ENCODE measurements at places on chromosomes 1 and 21.

DNA sequence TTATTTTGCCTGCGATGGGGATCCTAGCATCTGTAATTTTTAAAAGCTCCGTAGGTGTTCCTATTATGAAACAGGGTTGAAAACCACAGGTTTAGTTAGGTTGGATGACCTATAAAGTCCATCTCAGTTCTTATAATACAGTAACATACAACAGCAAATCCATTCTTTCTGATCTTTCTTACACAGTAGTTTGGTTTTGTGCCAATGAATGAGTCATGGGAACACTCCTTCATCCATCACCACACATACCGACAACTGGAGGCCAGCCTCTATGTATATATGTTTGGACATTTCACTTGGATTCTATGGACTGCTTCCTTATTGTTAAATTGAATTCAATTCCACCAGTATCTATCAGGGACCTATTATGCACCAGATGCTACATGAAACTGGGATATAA, 118.4 kb upstream of the L1TD1 start:
- DNase-seq: no peak

DNA sequence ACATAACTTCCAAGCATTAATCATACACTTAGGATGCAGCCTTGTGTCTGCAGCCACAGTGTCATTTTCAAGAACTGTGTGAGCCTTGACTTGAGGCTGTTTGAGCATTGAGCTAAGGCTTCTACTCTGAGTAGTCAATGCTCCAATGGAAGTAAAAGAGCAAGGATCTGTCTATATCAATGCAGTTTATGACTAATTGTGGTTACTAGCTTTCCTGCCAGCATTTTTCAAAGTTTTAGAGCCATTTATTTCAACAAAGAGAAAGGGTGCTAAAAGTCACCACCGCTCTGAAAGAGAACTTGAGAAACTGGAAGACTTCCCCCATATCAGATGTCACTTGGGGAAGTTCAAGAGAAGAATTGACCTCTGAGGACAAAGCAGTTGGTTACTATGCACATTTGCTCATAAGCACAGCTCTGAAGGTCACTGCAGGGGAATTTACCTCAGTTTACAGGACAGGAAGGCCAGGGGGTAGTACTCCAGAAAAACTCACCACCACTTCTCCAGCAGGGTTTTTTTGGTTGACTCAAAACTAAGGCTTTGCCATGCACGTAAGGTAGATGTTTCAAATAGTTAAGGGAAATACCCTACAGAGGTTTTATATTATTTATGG, 24.5 kb upstream of the RGS1 start:
- no peak for DNase-seq

DNA sequence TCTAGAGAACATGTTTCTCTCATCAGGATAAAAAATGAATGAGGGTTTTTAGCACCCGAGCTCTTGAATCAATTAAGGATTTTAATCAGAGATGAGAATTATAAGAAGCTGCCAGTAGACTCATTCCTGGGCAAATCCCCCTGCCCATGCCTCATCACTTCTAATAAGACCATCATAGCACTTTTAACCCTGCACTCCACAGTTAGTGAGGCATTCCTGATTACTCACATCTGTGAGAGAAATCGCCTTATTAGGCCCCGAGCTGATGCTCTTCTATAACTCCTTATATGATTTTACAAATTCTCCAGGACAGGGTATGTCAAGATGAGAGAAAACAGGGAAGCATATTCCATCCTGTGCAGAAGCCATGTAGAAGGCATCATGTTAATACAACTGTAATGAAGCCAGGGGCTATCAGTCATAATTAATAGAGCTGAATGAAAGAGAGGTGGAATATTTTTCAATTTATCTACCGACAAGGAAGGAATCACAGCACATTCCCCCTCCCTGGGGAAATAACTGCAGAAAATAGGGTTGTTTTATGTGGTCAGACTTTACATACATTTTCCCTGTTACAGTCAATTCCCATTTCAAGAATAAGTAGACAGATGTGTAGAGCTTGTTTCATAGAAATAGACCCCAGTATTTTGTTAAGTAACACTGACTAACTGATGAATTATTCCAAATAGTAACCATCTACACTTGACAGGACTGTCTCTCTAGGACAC, 272.7 kb downstream of the HHIPL2 start:
- no peak for DNase-seq

DNA sequence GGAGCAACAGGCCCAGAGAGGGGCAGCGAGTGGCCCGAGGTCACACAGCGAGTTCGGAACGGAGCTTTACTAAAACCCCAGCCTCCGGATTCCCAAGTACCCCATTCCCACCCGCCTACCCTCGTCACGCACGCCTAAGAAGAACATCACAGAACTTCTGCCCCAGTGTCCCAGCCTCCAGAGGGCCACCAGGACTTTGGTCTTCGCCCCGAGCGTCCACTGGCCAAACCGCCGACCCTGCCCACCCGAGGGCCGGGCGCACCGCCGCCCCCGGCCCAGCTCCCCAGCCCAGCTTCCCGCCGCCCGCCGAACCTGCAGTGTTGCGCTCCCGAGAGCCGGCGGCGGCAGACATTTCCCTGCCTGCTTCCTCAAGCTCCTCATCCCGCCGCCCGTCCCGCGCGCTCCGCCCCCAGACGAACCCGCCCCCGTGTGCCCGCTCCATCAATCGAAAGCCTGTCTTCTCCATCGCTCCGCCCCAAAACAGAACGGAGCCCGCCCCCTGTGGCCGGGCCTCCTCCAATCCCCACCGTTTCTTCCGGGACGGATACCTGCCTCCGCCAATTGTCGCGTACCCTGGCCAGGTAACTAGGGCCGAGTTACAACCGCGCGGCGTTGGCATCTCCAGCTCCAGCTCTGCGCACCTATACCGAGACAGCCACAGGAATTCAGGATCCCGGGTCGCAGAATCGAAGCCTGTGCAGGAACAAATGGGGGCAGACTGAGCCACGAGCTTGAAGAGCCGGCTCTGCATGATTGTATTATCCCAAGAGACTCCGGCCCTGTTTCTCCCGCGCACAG, 15.3 kb downstream of the INPP5B start:
- peak; percentile 97 for DNase-seq
